ENCODE measurements at places on chromosomes 5 and 9.

DNA sequence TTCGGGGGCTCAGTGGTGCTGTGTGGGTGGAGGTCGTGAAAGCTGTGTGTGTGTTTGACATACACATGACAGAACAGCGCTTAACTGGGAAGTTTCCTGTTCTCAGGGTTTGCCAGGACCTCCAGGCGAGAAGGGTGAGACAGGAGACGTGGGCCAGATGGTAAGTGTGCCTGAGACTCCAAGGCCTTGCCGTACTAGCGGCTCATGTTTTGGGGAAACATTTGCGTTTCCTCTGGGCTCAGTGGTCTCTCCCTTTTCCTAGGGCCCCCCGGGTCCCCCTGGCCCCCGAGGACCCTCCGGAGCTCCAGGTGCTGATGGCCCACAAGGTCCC lies 68.3 kb upstream of the FCN2 start:
- no peak for DNase-seq

- DNase-seq: no peak
Measured at GRCh38 chr5:124080256-124080655, 568.3 kb downstream of the CSNK1G3 start.

DNA sequence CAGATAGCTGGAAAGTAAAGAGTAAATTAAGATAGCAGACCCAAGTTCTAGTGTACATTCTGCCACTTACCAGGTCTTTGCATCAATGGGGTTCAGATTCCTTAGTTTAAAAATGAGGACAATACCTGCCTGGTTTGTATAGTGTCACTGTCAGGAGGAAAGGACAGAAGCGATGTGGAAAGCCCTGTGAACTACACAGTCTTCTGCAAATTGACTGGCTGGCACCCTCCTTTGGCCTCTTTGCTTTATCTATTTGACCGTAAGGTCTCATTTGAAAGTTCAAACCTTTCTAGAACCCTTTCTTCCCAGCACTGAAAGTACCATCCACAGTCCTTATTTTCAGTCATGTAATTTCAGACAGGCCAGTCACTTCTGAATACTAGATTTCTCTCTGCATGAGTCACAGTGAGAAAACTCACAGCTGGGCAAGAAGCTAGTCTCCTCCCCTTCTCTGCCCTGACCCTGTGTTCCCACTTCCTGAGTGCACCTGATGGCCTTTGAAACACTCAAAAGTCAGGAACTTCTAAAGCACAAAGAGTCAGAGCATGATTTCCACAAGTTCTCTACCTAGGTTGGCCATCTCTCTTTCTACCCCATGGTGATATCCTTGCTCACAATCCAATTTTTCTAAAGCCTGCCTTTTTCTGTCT lies 91.3 kb upstream of the RASEF start:
- DNase-seq: no peak

- no peak for DNase-seq
Measured at GRCh38 chr5:150623152-150623877, 17.1 kb upstream of the SYNPO start.

- no peak for DNase-seq
Measured at GRCh38 chr9:547314-547713, 294.2 kb upstream of the DMRT1 start.

DNA sequence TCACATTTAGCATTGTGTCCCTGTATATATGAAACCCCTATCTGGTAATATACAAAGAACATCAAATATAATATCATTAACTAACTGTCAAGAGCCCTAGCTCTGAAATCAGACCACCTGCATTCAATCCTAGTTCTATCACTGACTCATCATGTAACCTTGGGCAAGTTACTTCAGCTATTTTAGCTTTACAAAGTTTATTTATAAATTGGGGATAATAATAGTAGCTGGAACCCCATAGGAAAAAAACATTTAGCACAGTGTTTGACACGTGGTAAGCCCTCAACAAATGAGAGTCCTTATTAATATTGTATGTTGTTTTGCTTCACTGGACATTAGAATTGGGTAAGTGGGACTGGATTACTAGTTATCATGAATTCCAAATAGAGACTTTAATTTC lies 157.5 kb downstream of the EBF1 start:
- no peak for DNase-seq

GRCh38 chr9:116695438-116695837 lies 8.3 kb downstream of the TRIM32 start:
- DNase-seq: no peak

DNA sequence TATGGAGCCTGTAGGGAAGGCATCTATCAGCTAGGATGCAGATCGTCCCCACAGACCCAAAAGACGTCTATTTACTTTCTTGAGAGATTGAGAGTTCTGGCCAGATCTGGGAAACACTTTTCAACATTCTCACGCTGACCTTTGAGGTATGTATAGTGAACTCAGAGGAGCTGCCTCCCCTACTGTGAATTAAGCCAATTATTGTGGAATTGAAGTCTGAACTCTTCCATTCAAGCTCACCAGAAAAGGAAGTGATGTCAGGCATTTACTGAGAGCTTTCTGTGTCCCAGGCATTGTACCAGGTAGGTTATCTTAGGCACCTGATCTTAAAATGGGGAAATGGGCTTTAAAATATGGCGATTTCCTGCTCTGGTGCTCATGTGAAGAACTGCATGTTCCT lies 136.5 kb downstream of the SV2C start:
- no peak for DNase-seq

DNA sequence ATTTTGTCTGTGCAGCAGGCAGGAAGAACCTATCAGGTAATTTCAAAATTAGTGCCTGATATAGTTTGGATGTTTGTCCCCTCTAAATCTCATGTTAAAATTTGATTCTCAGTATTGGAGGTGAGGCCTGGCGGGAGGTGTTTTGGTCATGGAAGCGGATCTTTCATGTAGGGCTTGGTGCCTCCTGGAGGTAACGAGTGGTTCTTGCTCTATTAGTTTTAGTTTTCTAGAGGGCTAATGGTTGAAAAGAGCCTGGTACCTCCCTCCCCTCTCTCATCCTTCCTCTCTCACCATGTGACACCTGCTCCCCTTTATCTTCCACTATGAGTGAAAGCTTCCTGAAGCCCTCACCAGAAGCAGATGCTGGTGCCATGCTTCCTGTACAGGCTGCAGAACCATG lies 106.3 kb downstream of the DRD1 start:
- no peak for DNase-seq

DNA sequence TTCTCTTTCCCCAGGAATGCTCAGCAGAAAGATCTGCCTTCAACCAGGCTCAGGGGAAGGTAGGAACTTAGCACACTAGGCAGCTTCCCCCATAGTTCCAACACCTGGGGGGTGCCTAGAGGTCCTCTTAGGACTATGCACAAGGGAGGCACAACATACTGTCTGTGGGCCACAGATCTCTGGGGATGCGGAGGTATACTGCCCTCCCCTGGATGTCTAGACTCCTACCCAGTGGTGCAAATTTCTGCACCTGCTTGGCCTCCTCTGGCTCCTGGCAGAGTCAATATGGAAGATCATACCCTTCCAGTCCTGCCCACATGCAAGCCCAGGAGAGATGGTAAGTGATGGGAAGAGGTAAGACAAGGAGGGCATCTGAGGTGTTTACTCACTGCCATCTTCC lies 247.5 kb upstream of the DAPK1 start:
- DNase-seq: no peak

GRCh38 chr5:164345173-164345849 lies 839.9 kb downstream of the MAT2B start:
- DNase-seq: peak; percentile 53

DNA sequence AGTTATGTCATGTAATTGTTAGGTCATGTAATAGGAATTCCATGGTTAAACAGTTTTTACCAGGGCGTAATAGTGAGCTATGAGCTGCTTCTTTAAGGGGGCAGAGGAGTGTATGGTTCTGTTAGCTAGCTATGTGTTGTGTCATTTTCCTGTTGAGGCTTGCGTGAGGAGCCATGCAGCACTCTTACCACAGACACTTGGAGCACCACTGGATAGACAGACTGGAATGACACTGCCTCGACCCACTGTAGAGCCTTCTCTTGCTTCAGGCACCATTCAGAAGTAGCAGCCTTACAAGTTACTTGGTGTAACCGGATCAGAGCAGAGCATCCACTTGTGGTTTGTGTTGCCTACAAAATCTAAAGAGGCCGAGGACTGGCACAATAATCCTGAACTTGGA lies 28.3 kb upstream of the STOM start:
- no peak for DNase-seq

DNA sequence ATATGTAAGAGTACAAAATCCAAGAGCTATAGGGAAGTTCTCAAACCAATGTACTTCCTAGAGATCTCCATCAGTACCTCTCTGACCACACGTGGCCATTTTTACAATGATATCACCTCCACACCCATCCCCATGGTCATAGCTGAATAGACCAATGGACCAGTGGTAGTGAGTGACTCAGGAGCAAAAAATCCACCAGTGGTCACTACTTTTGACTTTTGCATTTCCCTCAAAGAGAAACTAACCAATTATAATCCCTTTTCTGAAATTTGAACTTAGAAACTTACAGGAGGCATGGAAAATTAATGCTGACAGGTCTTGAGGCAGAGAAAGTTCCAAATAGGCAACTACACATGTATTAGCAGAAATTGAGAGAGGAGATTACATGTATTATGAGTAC lies 238.4 kb downstream of the TRPM3 start:
- no peak for DNase-seq

GRCh38 chr9:128621730-128622455 lies 34.8 kb downstream of the DYNC2I2 start:
- DNase-seq: no peak

GRCh38 chr9:12705738-12706391 lies 12.7 kb downstream of the TYRP1 start:
- no peak for DNase-seq

DNA sequence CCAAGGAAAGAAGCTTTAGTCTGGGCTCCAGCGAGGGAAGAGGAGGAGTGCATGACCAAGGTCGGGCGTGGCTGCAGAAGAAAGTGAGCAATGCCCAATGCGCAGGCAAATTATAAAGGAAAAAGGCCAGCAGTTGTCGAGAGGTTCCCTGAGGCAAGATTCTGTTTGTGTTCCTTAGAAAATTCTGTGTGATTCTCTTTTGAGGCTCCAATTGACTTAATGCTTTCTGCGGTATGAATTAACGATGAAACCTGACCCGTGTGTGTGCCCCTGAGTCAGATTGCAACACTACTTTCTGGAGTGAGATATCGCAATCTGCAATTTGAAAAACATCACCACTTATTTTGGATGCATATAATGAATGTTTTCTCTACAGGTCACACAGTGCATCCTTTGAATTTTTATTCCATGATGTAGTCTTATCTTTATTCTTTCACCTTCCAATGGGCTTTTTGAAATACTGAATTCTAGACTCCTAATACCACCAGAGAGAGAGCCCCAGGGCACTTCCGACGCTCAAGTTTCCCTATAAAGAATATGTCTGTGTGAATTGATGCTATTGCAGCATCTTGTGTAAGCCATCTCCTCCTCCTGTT lies 117.9 kb upstream of the IL6ST start:
- DNase-seq: peak; percentile 30

DNA sequence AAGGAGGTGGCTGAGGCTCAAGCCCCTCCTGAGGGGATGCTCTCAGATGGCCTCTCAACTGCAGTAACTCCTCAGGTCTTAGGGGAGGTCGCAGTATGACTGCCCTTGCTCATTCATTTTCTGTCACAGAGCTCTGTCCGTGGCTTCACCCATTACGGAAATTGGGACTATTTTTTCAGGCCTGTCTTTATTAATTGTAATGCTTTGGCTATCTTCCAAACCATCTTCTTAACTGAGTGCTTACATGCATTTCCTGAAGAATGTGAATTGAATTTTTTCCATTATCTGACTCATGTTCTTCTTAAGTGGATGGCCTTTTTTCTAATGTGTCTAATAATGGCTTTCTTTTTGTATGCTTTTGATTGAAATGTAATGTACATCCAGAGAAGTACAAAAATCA lies 36.4 kb upstream of the SV2C start:
- DNase-seq: no peak

- no peak for DNase-seq
Measured at GRCh38 chr9:110364451-110364850, 26.8 kb upstream of the TXNDC8 start.

- DNase-seq: no peak
Measured at GRCh38 chr5:60943624-60944023, 1.2 kb downstream of the ERCC8 start.

DNA sequence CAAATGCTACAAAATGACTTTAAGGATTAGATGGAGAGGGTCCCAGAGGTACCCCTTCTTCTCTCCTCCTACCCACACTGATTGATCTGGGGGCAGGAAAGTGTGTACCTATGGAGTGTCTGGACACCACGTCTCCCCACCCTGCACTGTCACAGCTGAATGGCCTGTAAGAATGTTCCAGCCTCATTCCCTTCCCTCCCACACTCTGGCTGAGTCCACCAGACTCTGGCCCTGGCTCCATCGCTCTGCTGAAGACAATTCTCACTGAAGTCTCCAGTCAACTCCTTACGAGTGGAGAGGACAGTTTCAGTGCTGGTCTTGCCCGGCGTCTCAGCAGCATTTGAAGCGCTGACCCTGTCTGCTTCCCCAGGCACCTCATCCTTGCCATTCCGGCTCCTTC lies 105.8 kb downstream of the TTLL11 start:
- no peak for DNase-seq

All from NCI-H1436 treated with DMSO at 0.1 percent for 48 hours (cell line).